ENCODE measurements at places on chromosomes 12 and 14.

- no peak for DNase-seq
Observed at GRCh38 chr14:44170556-44170955, 336.5 kb downstream of the FSCB start.

DNA sequence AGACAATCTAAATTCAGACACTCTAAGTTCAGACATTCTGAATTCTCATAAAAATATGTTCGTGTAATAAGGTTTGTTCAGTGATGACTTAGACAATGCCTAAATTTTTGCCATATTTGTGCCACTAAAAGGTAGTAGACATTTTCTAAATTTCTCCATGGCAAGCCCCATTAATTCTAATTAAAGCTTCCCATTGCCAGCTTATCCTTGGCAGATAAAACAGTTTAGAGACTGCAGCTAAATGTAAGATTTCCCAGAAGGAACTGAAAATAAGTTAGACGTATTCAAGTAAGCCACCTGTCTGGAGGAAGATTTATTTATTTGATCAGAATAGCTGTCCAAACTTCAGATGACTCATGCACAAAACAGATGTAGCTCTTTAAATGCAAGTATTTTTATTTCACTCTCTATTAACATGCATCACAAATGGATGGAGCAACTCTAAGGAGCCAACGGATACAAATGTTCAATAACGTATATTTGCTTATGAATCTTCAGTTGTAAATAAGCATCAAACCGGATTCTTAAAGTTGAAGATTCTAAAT lies 130.4 kb downstream of the SLC2A13 start:
- DNase-seq = no peak

- no peak for DNase-seq
Observed at GRCh38 chr12:84131076-84131475, 781.5 kb downstream of the SLC6A15 start.

GRCh38 chr12:53676656-53677015 lies 753 bp upstream of the ATP5MC2 start:
- DNase-seq = peak; percentile 6

DNA sequence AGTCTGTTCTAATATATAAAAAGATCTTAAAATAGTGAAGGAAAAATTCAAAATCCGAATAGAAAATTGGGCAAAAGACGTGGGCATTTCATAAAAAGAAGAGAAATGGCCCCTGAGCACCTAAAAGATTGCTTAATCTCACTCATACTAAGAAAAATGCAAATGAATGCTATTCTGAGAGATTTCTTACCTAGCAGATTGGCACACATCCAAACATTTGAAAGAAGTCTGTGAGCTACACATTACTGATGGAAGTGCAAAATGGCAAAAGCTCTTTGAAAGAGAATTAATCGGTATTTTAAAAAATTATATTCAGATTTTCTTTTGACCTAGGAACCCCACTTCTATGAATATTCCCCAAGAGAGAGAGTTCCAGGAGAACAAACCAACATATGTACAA lies 280.4 kb upstream of the GARIN6 start:
- no peak for DNase-seq

- DNase-seq = no peak
Observed at GRCh38 chr12:46556819-46557524, 184.4 kb upstream of the SLC38A2 start.
